ENCODE measurements at places on chromosomes 3 and 15.

- no peak for DNase-seq
These were observed 3.7 kb upstream of the DLL4 start for GRCh38 chr15:40925495-40925862.

- DNase-seq: peak; percentile 48
These were observed 465.3 kb upstream of the CBLB start for GRCh38 chr3:106333911-106334618.

DNA sequence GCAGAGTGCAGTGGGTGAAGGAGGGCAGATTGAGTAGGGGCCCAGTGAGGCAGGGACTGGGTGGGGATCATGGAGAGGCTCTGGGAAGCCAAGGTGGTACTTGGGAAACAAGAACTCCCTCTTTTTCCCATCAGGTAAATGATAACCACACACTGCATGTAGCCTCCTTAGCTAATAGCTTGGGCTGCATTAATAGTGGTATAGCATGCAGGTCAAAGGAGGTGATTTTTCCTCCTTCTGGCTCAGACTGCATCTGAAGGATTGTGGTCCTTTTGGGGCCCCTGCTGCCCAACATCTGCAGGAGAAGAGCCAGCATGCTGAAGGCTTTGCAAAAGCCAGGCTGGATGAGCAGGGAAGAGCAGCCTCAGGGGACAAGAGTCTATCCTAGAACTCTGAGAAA, 45.4 kb downstream of the PPCDC start:
- no peak for DNase-seq

- DNase-seq: no peak
These were observed 16.1 kb downstream of the ROBO1 start for GRCh38 chr3:79751703-79752102.

GRCh38 chr3:82587174-82587573, 825.7 kb upstream of the GBE1 start:
- no peak for DNase-seq

DNA sequence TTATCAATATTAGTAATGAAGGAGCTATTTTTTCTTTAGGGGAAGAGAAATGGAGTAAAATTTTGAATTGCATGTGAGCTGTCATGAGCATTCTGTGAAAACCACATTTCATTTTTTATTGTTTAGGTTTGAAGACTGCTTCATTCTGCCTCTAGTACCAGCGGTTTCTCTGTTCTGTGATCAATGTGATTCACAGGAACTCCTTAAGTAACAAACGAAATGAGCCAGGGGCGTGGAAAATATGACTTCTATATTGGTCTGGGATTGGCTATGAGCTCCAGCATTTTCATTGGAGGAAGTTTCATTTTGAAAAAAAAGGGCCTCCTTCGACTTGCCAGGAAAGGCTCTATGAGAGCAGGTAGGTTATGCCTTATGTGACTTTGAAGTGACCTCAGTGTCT, 13.0 kb downstream of the NIPA2 start:
- DNase-seq: no peak

DNA sequence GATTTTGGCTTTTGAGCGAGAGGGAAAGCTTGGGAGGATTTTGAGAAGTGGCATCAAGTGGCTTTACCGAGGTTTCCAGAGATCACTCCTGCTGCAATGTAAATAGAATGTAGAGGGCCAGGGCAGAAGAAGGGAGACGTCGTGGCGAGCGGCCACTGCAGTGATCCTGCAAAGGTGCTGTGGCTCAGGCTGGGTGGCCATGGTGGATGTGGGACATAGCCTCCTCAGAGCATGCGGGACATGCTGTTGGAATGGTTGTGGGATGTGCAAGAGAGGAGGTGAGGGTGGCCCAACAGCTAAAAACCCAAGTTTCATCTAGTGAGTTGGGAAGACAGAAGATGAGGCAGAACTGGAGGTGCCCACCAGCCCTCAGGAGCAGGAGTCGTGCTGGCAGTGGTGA, 3.1 kb upstream of the ATP10A start:
- no peak for DNase-seq

- DNase-seq: no peak
These were observed 1047.3 kb downstream of the MCTP2 start for GRCh38 chr15:95278532-95279245.

All from CD4-positive, alpha-beta T cell treated with Interleukin-17A for 1 hour (primary cell).